T-cell (primary cell): ENCODE measurements at places on chromosomes 1 and 21. TPM values are rescaled to one million over a fixed set of nuclear protein-coding genes. Genes with fewer than 3 reads are reported as not detected.

Gene MCOLN2
- total RNA-seq: 17.3 TPM

Gene OR6K3
- not detected for total RNA-seq

Gene RSPH1
- 0.12 TPM for total RNA-seq

Gene GSTM2
- 90.2 TPM for total RNA-seq

DNA sequence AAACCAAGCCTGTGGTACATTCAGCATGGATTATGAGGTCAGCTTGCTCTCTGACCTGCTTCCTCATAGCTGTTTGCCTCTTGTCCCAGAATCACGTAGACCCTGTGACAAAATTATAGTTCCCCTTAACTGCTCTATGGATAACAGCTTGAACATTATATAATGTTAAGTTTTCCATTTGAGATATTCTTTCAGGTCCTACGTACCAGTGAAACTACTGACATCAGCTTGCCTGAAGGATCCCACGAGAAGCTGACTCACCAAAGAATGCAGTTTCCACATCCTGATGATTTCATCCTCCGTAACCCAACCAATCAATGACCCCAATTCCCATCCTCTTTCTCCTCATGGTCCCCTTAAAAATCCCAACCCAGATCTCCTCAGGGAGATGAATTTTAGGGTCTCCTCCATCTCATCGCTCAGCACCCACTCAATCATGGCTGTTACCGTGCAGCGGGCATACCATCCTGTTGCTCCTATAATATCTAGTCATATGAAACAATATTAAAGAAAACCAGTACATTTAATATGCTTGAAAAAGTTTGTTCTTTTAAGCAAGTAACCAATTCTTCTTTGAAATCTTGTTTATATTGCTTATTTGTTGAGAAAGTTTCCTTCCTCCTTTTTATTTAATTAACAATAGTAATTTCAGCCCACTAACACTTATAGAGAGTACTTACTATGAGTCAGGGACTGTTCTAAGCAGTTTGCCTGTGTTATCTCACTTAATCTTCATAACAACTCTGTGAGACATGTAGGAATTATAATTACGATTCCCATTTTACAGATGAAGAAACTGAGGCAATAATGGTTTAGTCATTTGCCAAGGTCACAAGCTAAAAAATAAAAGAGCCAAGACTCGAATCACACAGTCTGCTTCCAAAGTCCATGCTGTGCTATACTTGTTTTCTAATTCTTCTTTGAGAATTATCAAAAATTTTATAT, 27.4 kb downstream of the CHML start:
- no peaks in the 10 kb centered on the region for H3K4me1 ChIP-seq
- no peak overlapping the region for H3K27ac ChIP-seq
- no peaks in the 10 kb centered on the region for H3K27me3 ChIP-seq

DNA sequence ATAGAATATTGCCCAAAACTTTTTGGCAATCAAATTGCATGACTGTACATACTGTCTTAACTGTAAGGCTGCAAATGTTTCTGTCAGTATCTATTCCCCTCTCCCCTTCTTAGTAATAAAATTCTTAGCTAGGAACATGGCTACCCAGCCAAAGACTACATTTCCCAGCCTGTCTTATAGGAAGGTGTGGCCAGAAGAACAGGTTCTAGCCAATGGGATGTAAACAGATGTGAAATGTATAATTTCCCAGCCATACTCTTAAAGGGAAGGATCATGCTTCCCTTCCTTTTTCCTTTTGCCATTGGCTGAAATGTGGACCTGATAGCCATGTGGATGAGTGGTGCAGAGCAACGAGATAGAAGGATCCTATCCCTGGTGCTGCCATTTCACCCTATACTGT, 7.0 kb upstream of the HIVEP3 start:
- H3K4me1 ChIP-seq: peaks cover under 1% of the 10 kb centered on the region
- no peak overlapping the region for H3K4me3 ChIP-seq
- H3K27ac ChIP-seq: no peak overlapping the region
- no peaks in the 10 kb centered on the region for H3K27me3 ChIP-seq
- no peaks in the 10 kb centered on the region for H3K36me3 ChIP-seq

DNA sequence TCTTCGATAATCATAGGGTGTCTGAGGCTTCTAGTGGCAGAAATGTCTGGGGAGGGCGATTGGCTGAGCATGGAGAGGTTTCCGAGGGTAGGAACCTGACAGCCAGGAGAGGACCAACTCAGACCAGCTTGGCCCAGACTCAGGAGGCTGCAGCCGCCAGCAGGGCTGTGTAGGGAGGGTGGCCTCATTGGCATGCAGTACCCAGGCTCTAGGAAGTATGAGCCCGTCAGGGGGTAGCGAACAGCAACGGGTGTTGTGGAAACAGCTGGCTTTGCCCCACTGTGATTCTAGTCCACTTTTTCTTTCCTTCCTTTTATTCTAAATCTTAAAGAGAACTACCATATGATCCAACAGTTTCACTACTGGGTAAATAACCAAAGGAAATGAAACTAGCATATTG, 103.3 kb downstream of the DIRAS3 start:
- no peak overlapping the region for H3K27ac ChIP-seq
- H3K4me1 ChIP-seq: no peaks in the 10 kb centered on the region
- no peak overlapping the region for H3K4me3 ChIP-seq
- no peak for DNase-seq
- H3K27me3 ChIP-seq: peaks cover 6% of the 10 kb centered on the region
